Mammary epithelial cell (primary cell): ENCODE measurements at places on chromosomes 1 and 21.

- no peak for DNase-seq
These were observed 52.3 kb downstream of the LUZP1 start for GRCh38 chr1:23116216-23116836.

GRCh38 chr1:239912471-239912870 lies 179.2 kb upstream of the FMN2 start:
- no peak for DNase-seq

GRCh38 chr1:186849271-186849671 lies 20.5 kb downstream of the PLA2G4A start:
- DNase-seq = no peak

GRCh38 chr21:42233067-42233961 lies 14.4 kb downstream of the ABCG1 start:
- no peak for DNase-seq

DNA sequence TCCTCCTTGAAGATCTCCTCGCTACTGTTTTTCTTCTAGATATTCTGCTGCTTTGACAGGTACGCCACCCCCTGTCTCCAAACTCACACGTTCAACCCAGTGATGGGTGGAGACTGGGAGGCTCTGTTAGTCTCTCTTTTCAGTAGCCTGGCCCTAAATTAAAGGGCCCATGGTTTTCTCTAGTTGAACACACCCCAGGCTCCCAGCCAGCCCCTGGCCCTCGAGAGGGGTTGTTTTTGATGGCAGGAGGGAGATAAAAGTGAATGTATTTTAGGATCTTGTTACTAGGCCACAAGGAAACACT lies 21.6 kb upstream of the CLDN14 start:
- no peak for DNase-seq

GRCh38 chr1:174971902-174972301 lies 27.8 kb upstream of the CACYBP start:
- DNase-seq = no peak

DNA sequence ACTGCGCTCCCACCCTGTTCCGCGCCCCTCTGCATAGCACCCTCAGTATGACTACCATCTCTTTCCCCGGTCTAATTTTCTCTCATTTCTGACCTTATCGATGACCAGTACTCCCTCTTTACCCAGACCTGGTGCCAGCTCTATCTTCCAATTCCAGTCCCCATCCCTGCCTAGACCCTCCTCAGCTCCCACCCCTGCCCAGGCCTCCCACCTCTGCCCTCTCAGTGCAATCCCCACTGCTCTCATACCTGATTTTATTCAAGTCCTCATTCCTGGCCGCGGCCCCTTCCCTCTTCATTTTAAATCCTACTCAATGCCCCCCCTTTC lies 1.3 kb downstream of the USP24 start:
- DNase-seq = no peak

DNA sequence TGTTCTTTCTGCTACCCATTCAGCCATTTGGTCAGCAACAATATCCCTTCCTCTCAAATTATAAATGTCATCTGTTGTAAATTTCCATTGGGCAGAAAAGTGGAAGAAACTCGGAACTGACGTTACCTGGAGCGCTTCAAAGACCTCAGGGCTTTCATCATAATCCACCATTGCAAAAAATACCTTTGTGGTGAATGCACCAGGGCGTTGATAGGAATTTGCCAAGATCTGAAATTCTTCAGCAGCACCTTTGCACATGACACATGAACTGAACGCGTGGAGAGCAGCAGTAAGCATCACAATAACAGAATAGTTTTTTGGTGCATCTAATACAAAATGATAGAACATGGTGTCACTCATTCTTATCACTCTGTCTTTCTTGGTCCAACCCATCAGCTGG lies 3.1 kb upstream of the TEKT2 start:
- peak; percentile 31 for DNase-seq

GRCh38 chr1:79777481-79778219 lies 771.1 kb upstream of the ADGRL4 start:
- DNase-seq = no peak

DNA sequence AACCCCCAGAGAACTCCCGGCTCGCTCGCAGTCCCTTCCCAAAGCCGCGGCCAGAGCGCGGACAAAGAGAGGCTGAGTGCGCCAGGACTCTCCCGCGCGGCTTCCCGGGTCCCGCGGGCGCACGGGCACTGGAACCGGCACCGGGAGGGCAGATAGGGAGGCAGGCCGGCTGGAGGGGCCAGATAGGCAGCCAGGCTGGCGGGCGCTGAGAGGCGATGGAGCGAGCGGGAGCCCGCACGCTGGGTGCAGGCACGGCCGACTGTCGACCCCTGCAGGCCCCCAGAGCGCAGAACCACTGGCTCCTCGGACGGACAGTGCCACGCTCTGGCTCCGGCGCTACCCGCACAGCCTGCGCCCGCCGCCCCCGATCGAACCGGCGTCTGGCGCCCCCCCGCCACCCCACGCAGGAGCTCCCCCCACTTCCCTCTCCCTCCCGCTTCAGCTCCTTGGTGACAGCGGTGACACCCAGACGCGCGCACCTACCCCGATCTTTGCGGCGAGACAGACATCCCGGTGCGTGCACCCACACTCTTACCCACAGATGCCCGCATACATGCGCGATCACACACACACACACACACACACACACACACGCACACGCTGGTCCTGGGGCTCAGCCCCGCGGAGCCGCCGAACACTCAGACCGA lies 534 bp downstream of the SLC6A9 start:
- DNase-seq = no peak

DNA sequence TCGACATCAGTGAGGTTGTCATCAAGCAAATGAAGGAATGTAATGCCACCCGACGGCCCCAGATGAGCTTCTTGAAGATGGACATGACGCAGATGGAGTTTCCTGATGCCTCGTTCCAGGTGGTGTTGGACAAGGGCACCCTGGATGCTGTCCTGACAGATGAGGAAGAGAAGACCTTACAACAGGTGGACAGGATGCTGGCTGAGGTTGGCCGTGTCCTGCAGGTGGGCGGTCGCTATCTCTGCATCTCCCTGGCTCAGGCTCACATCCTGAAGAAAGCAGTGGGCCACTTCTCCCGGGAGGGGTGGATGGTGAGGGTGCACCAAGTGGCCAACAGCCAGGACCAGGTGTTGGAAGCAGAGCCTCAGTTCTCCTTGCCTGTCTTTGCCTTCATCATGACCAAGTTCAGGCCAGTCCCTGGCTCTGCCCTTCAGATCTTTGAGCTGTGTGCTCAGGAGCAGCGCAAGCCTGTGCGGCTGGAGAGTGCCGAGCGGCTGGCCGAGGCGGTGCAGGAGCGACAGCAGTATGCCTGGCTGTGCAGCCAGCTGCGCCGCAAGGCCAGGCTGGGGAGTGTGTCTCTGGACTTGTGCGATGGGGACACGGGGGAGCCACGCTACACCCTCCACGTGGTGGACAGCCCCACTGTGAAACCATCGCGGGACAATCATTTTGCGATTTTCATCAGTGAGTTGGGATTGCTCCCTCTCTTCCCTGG lies 2.5 kb downstream of the METTL13 start:
- no peak for DNase-seq

DNA sequence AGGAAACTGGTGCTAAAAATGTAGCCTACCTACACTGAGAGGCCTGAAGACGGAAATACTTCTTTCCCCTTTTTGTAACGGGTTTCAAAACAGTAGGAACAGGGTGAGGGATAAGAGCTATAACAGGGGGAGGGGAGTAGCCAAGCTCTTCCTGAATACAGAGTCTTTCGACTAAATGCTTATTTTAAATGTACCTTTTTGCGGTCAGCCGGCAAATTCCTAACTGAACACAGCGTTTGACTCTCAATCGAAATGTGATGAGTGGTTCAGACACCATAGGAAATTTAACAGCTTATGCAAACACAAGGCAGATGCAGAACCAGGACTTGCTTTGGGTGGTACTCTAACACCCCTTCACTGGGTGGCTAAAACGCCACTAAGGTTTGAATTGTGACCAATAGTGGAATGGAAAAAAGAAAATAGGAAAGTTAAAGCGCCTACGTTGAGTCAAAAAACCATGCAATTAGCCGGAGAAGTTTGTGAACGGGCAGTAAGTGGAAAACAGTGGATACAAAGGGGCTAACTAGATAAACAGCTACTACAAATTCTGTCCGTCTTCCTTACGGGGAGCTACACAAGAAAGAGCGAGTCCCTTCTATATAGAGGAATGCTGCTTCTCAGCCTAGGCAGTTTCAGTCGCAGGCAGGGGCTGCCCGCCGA lies 1.7 kb downstream of the EGLN1 start:
- DNase-seq = peak; percentile 39

DNA sequence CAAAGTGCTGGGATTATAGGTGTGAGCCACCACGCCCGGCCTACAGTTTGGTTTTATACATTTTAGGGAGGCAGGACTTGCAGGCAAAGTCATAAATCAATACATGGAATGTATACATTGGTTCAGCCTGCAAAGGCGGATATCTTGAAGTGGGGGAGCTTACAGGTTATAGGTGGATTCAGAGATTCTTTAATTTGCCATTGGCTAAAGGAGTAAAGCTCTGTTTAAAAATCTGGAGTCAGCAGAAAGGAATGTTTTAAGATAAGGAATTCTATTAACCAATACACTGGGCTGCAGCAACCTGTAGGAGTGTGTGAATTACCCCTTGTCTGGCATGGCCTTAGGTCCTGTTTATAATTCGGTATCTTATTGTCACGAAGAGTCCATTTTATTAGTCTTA lies 57.6 kb downstream of the OPTC start:
- DNase-seq = no peak

- DNase-seq = peak; percentile 86
These were observed 79.4 kb upstream of the POU3F1 start for GRCh38 chr1:38125837-38126520.

GRCh38 chr1:94228640-94229375 lies 8.6 kb downstream of the ARHGAP29 start:
- no peak for DNase-seq

GRCh38 chr1:18693256-18694098 lies 62.8 kb downstream of the PAX7 start:
- DNase-seq = no peak

- DNase-seq = no peak
These were observed 7.4 kb downstream of the DOP1B start for GRCh38 chr21:36163750-36164741.

GRCh38 chr21:41548781-41549180 lies 40.8 kb upstream of the TMPRSS2 start:
- no peak for DNase-seq

GRCh38 chr1:187971851-187972250 lies 1143.1 kb downstream of the PLA2G4A start:
- DNase-seq = no peak

- no peak for DNase-seq
These were observed 78.8 kb downstream of the C1orf21 start for GRCh38 chr1:184465489-184466146.

- DNase-seq = peak; percentile 94
These were observed 46.3 kb downstream of the IER5 start for GRCh38 chr1:181134543-181135436.

GRCh38 chr1:203512517-203512847 lies 18.5 kb downstream of the OPTC start:
- no peak for DNase-seq

GRCh38 chr1:201656311-201657032 lies 117.5 kb downstream of the NAV1 start:
- DNase-seq = no peak

- no peak for DNase-seq
These were observed 47.7 kb downstream of the PPIAL4G start for GRCh38 chr1:148435406-148435805.

- DNase-seq = peak; percentile 79
These were observed 9.8 kb upstream of the CDC20 start for GRCh38 chr1:43348809-43349593.

- no peak for DNase-seq
These were observed 60.3 kb downstream of the FAAP20 start for GRCh38 chr1:2134266-2134620.

- DNase-seq = no peak
These were observed 556.7 kb upstream of the TMPRSS15 start for GRCh38 chr21:18960306-18960705.

GRCh38 chr21:35244514-35244913 lies 195.4 kb upstream of the RUNX1 start:
- peak; percentile 77 for DNase-seq

GRCh38 chr1:46437723-46438122 lies 43.6 kb downstream of the FAAH start:
- DNase-seq = no peak

- DNase-seq = no peak
These were observed 18.3 kb downstream of the S100A11 start for GRCh38 chr1:152018537-152018936.

DNA sequence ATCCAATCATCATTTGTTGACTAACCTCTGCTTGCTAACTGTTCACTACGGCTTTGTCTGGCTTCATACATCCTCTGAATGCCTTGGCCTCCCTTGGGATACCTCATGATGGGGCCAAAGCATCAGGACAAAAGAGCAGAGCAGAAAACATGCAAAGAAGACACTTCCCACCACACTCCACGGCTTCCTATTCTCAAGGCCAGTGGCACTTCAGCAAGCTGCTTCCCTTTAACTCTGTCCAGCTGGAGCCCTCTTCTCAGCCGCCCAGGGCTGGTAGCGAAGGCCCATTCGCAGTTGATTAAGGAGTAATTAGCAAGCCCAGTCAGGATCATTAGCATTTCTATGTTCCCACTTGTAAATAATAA lies 224.3 kb upstream of the FGGY start:
- DNase-seq = no peak

- DNase-seq = no peak
These were observed 139.8 kb downstream of the ADSS2 start for GRCh38 chr1:244311784-244312532.

DNA sequence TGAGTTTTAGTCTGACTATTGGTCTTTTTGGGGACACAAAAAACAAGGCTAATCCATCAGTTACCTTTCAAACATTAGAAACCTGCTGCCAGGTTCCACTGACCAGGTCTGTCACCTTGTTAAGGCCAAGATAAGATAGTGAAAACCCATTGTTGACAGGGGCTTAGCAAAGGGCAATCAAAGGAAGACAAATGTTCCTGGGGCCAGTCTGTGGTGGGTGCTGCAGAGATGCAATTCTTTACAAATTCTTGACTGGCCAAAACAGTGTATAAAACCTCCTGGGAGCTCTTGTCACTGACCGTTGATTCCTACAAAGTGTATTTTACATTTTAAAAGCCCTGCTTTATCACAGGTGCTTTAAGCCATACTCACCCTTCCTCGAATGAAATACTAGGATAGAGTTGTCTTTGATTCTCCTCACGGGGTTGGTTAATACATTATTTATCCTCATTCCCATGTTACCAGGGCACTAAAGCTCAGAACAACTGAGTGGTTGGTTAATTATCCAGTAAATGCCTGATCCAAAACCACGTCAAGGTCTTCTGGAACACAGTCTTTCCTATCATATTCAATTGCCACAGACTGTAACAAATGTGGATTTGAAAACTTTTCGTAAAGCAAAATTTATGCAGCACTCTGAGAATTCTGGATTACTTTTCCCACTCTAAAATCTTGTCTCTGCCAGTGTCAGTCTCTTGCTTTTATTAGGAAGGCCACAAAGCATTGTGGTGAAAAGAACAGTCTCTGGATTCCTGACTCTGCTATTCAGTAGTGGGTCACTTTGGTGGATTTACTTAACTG lies 77.2 kb downstream of the NRIP1 start:
- no peak for DNase-seq

GRCh38 chr1:77975907-77976306 lies 3.0 kb downstream of the FUBP1 start:
- no peak for DNase-seq

GRCh38 chr1:64363111-64363510 lies 106.8 kb upstream of the CACHD1 start:
- DNase-seq = no peak
